ENCODE measurements at places on chromosomes 7 and 10. TPM values are rescaled to one million over a fixed set of nuclear protein-coding genes. Genes with fewer than 3 reads are reported as not detected.

BRAT1 gene
- 29.8 TPM for total RNA-seq

UCMA gene
- total RNA-seq: not detected

HOXA4 gene
- 4.0 TPM for total RNA-seq

CALN1 gene
- total RNA-seq: not detected

NACAD gene
- total RNA-seq: 6.2 TPM

All from mesenteric fat pad (tissue), 1 donor.